ENCODE measurements at places on chromosomes 2 and 18. TPM values are rescaled to one million over a fixed set of nuclear protein-coding genes. Genes with fewer than 3 reads are reported as not detected.

- DNase-seq = no peak
Observed at GRCh38 chr2:102245266-102246151, 58.7 kb downstream of the IL1RL2 start.

- no peak for DNase-seq
Observed at GRCh38 chr2:106104332-106105062, 89.6 kb downstream of the UXS1 start.

GRCh38 chr2:5696945-5697521 is 4.8 kb downstream of the SOX11 start:
- no peak for DNase-seq

DNA sequence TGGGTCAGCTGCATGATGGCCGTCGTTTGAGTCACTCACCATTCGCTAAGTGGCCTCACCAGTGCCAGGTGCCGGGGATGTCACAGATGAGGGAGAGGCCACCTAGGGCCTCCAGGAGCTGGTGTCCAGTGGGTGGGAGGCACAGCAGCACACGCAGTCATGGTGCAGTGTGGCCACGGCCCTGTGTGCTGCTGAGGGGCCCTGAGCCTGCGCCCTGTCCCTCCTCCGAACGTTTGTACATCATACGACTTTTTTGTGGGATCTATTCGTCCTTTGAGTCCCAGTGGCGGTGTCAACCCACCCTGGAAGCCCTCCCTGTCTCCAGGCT is 30.1 kb upstream of the ODC1 start:
- no peak for DNase-seq

The TCF7L1 gene
- 15.5 TPM for total RNA-seq
